ENCODE measurements at places on chromosomes 3 and 15.

- no peak for DNase-seq
Measured at GRCh38 chr3:58521917-58522631, 14.9 kb downstream of the ACOX2 start.

DNA sequence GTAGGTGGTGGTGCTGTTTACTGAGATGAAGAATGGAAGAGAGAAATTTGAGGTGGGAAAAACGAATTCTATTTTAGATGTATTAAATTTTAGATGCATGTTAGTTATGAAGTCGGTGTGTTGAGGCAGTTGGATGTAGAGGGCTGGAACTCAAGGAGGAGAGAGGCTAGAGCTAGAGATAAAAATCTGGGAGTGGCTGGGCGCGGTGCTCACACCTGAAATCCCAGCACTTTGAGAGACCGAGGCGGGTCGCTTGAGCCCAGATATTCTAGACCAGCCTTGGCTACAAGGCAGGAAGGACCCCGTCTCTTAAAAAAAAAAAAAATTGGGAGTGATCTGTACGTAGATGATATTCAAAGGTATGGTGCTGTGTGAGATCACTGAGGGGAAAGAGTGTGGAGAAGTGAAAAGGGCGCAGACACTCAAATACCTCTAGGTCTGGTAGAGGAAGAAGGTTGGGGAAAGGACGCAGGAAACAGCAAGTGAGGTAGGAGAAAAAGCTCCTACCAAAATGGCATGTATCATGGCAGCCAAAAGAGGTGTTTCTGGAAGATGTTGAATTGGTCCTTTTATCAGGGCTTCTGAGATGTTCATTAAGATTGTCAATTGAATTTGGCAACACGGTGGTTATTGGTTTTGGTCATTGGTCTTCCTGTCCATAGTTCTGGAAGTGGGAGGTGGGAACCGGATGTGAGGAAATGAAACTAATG, 1.8 kb downstream of the YEATS2 start:
- no peak for DNase-seq

- no peak for DNase-seq
Measured at GRCh38 chr3:36695113-36695768, 69.1 kb downstream of the DCLK3 start.

GRCh38 chr3:157667493-157667892, 164.3 kb upstream of the VEPH1 start:
- DNase-seq: no peak

- DNase-seq: no peak
Measured at GRCh38 chr3:42120866-42121265, 29.7 kb downstream of the TRAK1 start.

DNA sequence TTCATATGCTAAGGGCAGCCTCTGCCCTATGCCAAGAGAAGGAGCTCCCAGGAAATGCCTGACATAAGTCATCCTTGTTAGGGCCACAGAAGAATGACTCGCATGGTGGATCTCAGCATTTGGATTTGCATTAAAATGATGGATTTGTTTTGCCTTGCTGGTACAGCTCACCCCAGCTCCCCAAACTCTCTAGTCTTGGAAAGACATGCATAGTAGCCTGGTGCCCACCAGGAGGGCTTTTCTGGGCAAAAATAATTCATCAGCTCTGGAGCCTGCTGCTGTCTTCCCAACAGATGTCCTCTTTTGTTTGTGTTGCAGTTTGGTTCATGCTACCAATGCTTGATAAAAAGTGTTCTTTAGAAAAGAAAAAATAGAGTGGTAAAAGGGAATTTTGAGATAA, 833.0 kb downstream of the AGBL1 start:
- no peak for DNase-seq

DNA sequence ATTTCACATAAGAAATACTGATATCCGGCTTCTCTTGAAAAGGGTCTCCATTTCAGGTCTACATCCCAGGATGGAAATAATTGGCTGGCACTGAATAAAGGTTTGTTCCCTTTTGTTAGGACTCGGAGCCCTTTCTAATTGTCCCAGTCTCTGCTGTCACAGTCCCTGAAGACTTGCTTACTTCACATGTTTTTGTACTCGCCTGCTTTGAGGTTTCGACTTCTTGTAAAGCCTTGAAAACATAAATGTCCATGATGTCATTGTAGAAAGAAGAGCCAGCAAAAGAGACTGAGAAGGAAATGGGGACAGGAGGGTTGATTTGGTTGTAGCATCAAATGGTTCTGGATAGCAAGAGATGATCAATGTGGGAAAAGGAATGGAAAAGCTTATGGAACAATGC, 963.4 kb upstream of the SEMA6D start:
- no peak for DNase-seq

DNA sequence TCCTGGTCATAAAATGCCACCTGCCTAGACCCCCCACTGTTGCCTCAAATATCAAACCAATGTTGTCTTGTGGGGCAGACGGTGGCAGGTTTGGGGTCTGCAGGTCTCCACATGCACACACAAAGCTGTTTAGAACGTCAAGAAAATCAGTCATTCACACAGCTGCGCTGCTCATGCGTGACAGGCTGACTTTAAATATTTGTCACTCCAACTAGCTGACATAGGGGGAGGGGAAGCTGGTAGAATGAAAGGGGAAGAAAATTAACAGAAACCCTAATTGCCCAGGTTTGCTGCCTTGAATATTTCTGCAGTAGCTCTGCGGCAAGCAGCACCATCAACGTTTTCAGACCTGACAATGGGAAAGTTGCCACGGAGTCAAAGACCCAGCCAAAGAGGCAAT, 201.8 kb downstream of the ABHD5 start:
- DNase-seq: no peak

DNA sequence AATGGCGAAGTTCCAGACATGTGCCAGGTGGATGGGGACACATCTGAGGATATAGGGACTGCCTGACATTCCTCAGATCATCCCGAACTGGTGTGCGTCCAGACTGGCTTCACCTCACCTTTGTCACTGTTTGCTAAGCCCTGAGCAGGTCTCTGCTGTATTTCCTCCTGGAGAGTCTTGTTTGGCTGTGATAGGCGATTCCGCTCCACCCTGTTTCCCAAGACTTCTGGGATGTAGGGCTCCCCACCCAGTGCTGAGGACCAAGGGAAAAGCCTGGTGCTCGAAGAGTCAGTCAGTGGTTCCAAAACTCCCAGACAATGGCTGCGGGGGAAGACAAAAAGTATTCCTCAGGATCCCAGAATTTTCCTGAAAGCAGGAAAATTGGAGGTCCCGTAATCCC, 11.1 kb upstream of the FURIN start:
- no peak for DNase-seq

DNA sequence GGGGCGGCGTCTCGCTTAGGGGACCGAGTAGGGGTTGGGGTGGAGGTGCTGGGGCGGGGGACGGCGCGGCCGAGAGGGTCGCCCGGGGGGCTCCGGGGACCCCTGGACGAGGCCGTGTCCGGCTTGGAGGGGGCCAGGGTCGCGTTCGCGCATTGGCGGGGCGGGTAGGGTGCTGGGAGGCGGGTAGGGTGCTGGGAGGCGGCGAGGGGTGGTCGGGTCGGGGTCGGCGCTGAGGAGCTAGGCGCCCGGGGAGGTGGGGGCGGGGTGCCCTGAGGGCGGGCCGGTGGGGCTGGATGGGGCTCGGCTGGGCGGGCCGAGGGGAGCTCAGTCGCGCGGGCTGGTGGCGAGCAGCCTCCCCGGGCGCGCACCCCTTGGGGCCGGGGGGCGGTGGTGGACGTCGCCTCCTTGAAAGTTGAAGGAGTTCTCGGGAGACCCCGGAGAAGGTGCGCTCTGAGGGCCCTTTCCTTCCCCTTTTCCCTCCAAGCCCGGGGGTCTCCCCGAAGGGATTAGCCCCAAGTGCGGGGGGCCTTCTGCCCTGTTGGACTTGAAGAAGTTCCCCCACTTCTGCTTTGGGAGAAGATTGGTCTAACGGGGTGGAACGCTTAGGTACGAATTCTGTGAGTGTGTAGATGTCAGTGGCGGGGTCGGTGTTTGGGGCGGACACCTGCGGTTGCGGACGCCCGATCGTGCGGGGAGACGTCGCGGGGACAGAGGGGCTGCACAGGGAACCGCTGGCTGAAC, 543 bp downstream of the MEF2A start:
- no peak for DNase-seq

- no peak for DNase-seq
Measured at GRCh38 chr3:41907330-41908073, 54.4 kb downstream of the ULK4 start.

DNA sequence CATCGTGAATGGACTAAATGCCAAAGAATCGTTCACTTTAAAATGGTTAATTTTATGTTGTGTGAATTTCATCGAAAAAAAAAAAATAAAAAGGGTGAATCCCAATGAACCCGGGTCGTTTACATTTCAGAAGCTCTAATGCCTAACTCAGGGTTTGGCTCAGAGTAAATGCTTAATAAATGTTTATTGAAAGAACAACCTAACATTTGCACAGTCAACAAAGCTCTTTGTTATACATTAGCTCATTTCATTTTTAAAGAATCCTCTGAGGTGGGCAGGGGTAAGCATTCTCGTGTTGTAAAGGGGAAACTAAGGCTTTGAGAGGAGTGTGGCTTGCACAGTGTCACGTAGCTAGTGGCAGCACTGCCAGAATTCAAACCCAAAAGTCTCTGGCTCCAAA, 109.5 kb downstream of the RPLP1 start:
- DNase-seq: no peak

DNA sequence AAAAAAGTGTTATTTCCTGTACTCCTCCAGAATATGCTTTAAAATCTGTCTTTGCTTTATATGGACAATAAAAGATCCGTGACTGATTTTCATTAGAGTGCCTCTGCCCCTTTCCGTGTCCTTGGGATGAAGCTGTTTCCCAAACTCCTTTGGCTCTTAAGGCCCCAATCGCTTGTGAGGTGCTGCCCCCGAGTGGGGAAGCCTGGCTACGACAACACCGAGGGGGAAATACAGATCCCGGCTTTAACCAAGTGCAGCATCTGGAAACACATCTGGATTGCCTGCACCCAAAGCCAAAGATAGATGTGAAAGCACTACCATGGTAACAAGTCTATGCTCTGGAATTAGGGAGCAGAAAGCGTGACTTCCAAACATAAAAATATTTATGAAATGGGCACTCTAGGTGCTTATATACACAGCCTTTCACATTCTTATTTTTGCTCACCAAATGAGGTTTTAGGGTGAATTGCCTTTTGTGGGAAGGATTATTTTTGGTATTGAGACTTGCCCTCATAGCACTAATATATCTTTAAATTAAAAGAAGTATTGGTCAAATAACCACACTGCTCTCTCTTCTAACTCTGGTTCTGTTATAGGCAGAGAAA, 40.6 kb upstream of the ADCY5 start:
- peak; percentile 62 for DNase-seq

- no peak for DNase-seq
Measured at GRCh38 chr3:197505796-197506548, 49.8 kb downstream of the BDH1 start.

DNA sequence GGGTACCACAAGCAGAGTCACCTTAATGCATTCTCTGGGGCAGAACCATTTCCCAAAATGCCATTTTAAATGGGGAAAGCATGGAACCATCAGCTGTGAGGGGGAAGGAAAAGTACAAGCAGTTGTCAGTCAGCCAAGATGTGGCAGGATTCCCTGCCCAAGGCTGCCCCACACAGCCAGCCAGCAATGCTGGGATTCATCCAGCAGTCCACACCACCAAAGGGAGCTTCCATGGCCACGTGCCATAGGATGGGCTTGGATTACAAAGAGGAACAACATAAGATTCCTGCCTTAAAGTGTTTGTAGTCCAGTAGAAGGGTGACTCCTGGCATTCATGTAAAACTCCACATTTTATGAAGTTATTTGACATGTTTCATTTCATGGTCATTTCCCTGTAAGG, 233.3 kb downstream of the SHOX2 start:
- DNase-seq: no peak

- no peak for DNase-seq
Measured at GRCh38 chr3:119443179-119443578, 20.2 kb downstream of the TMEM39A start.

DNA sequence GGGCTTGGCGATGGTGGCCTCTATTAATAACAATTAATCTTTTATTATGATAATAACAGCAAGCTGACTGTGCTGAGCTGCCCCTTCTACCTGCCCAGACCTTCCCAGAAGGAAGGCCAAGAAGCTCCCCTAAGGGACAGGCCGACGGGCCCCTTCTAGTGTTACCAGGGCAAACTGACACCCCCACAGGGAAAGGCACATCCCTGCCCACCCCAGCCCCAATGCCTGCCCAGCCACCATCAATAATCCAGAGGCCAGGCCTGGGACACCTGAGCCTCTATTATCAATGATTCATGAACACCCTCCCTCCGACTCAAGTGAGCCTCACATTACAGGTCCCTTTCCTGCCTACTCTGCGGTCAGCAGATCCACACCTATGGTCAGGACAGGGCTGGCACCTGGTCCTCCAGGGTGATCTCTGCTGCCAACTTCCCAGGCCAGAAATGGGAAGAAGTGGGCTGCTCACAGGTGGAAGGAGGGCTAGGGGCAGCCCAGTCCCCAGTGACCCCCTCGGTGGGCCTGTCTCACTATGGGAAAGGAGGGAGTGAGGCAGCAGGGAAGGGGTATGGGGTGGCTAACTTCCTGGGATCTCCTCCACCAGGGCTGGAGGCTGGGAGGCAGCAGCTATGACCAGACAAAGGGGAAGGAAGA, 1.8 kb downstream of the TWF2 start:
- no peak for DNase-seq

DNA sequence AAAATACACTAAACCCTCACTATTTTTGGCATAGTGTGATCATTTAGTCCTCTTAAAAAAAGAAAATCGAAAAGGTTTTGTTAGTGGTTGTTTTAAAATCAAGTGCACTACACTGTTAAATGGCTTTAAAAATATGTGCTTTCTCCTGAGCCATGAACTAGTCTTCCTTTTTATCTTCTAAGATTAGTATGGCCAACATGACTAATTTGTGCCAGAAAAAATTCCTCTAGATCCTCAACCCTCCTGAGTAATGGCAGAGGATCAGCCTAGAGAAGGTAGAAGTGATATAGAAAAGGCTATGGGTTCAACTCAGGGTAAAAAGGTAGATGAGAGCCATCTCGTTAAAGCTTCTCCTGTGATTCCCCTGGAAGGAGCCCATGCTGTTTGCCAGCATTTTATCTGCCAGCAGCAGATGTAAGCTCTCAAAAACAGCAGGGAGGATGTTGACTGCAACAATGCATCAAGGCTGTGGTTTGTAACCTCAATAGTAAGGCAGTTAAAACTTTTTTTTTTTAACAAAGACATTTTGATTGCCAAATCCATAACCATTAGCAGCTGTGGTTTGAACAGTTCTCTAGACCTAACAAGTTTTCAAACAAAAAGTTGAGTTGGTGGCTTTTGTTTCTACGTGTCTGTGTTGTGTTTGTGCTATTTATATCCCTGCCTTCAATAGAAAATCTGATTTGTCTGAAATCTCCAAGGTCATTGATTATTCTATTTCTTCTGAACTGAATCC, 30.2 kb upstream of the ZNF609 start:
- DNase-seq: no peak

DNA sequence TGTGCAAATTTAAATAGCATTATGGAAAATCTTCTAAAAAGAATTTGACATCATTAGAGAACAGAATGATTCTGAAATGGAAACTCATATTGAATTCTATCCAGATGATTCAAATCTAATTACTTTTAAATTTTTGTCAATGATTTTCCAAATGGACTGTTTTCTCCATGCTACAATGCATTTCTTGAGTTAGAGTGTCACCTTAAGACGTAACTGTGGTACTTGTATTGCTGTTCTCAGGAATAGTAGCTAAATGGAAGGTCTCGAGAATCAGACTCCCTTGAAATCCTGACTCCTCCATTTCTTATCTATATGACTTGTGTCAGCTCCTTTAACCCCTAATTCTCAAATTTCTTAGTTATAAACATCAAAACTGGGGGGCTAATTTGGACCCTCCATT, 102.3 kb downstream of the P2RY1 start:
- no peak for DNase-seq
